NCI-H1694 treated with DMSO at 0.1 percent for 48 hours (cell line): ENCODE measurements at places on chromosomes 13 and 19.

DNA sequence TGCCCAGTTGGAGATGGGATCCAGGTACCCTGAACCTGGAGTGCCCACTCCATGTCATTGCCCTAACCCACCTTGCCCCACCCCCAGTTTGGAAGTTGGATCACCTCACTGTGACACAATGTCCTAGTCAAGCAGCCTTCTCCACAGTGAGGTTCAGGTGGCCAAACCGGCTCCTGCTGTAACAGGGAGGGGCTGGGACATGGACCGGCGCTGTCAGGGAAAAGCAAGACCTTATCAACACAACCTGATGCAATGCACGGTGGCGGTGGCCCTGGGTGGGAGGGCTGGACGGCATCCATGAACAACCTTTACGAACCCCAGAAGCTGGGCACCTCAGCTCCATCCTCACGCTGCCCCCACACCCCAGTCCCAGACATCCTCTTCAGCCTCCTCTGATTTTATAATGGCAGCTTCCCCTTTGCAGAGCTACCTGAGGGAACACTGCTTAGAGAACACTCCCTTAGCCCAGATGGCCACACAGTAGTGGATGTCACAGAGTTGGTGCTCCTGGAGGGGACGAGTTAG, 1.6 kb upstream of the KRTDAP start:
- no peak for DNase-seq

- DNase-seq = no peak
These were observed 189.6 kb upstream of the TSHZ3 start for GRCh38 chr19:31538879-31539278.

DNA sequence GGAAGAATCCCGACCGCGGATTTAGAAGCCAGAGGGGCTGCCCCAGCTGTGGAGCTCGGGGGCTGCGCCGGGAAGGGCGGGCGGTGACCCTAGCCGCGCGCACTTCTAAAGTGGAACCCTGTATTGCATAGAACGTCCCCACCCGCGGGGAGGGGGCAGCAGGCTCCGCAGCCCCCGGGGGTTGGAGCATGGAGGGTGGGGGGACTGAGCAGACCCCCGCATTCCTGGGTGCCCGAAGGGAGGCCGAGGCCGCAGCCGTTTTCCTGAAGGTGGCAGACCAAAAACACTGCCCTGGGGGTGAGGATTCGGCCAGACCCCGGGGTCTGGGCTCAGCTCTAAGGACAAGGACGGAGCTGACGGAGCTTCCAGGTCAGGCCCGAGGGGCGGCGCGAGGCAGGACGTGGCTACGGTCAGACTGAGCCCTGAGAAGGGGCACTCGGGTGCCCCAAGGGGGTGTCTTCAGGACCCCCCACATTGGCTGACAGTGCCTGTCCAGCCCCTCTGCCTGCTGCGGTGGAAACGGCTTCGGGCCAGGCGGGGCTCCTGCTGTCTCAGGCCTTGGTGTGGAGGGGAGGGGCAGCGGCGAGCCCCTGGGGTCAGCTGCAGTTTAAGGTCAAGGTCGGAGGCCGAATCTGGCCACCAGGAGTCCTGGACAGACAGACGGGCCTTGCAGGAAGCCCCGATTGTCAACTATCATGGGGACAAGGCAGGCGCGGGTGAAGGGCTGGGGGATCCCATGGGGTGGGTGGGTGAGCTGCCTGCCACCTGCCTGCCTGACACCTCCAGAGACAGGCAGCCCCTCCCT, 12.6 kb downstream of the MKNK2 start:
- no peak for DNase-seq

GRCh38 chr19:3983936-3984583, 1.2 kb downstream of the EEF2 start:
- DNase-seq = no peak

DNA sequence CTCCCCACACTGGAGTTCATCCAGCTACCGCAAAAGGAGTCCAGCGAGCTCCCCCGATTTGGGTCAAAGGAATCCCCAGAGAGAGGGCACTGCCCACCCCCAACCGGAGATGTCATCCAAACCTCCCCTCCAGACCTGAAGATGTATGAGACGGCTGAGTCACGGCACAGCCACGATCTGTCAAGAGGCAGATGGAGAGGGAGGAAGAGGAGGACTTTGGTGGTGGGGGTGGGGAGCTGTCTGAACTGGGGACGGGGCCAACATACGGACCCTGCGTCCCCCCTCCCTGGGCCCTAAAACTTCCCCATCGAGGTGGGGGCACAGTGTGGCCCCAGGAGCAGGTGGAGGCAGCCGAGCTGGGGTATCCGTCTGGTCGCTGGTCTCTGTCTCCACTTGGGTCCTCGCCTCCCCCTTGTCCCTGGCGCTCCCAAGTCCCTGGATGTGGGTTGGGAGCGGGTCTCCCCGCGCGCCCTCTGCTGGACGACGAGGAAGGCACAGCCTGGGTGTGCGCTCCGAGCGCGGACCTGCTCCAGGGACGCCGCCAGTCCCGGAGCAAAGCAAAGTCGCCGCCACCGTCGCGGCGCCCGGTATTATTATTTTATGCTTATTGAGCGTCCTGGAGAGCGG, 3.8 kb downstream of the PDE4A start:
- DNase-seq = peak; percentile 21

- DNase-seq = no peak
These were observed 133.2 kb downstream of the VWA8 start for GRCh38 chr13:41827507-41828213.

DNA sequence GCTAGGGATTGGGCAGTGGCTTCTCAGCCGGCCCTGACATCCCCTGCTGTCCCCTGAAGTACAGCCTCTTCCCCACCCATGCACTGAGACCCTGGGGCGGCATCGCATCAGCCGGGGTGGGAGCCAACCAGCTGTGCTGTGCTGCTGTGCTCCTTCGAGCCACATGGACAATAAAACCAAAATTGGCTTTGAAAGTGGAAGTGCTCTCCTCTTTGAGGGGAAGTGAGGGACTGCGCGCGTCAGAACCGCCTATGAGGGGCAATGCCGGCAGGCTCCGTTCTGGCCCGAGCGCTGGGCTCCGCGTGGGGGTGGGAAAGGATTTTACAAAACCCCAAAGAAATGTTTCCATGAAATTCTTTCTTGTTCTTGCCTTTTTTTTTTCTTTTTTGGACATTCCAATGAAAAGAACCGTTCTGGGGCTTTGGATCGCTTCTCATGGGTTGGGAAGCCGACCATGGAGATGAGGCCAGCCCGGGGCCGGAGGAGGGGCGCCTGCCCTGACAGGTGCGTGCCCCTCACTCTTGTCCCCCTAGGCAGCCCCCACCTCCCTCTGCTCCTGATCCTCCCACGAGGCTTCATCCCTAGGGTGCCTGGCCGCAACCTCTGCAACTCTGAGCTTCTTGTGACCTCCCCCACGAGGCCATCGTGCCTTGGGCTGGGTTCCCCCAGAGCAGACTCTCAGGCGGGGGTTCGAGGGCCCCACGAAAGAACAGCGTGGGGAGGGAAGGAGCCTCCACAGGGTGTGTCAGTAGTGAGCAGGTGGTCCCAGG, 22.6 kb downstream of the KLHL26 start:
- no peak for DNase-seq

DNA sequence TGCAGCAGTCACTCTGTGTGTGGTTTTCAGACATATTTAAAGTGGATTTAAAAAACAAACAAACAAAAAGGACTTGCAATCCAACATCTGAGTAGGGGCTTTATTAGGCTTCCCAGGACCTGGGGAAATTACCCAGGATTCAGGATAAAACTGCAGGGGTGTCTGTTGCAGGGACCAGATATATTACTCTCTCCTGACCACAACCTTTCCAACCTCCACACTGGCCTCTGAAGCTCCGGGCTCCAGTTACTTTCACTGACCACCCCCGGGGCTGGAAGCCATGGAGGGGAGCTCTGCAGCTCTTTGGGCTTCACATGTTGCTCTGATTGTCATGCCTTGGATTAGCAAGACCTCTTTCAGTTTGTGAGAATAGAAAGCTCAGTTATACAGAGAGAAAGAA, 75.2 kb downstream of the INSR start:
- no peak for DNase-seq
